ENCODE measurements at places on chromosomes 2 and 18.

GRCh38 chr2:235769046-235769445 lies 275.2 kb downstream of the AGAP1 start:
- DNase-seq: no peak

DNA sequence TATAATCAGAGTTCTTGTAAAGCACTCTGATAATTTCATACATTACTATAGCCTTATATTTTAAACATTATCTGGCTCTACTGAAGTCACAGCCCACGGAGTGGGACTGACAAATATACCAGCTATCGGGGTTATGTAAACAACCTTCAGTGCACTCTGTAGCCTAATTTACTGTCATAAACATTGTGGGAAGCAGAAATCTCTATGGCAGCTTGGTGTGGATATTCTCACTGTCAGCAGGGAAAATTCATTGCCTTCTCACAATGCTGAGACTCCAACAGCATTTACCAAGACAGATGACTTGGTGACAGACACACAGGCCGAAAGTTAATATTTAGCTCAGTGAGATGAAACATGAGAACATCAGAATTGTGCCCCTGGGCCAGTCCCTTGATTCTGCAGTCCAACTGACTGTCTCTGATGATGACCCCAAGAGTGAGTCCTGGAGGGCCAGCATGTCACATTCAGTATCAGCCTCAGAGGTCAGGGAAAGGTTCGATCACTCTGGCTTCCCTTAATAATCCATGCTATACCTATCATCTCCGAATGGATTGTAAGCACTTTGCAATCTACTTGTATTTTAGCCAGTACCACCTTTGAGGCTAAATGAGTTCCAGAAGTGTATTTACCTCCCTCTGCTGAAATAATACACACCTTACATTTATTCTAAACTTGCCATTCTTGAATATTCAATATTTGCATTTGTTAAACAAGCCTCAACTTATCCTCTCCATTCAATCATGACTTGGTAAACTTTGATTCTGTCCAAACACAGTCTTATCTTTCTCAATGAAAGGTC lies 146.2 kb upstream of the OSR1 start:
- DNase-seq: no peak

- no peak for DNase-seq
Measured at GRCh38 chr2:218230882-218231281, 13.9 kb downstream of the ARPC2 start.

GRCh38 chr2:204557604-204558003 lies 12.3 kb downstream of the PARD3B start:
- DNase-seq: no peak

- DNase-seq: no peak
Measured at GRCh38 chr2:3487432-3487831, 31.9 kb downstream of the ADI1 start.

- DNase-seq: no peak
Measured at GRCh38 chr2:143694335-143694734, 565.1 kb downstream of the ARHGAP15 start.

- no peak for DNase-seq
Measured at GRCh38 chr2:151770995-151771394, 36.7 kb upstream of the NEB start.

- no peak for DNase-seq
Measured at GRCh38 chr2:192953116-192953515, 758.4 kb upstream of the TMEFF2 start.

DNA sequence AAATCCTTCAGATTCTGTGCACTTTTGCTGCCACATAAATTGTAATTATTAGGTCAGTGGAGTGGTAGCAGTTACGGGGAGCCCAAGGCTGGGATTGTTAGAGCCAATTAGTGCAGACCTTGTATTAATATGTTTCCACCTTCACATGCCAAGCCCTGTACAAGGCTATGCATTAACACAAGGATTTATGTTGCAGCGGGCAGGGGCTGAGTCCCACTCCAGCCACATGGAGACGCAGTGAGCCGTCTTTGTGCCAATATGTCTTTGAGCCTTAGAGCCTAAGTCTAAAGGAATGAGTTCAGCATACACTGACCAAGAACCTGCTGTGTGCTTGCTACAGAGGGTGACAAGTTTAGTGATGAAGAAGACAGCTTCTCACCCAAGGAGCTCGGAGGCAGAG lies 238.2 kb downstream of the TSN start:
- no peak for DNase-seq
